Neural crest cell (in vitro differentiated cells): ENCODE measurements at places on chromosomes 1 and 21. TPM values are rescaled to one million over a fixed set of nuclear protein-coding genes. Genes with fewer than 3 reads are reported as not detected.

- no peak for DNase-seq
Measured at GRCh38 chr1:78263459-78263858, 217.7 kb downstream of the GIPC2 start.

DNA sequence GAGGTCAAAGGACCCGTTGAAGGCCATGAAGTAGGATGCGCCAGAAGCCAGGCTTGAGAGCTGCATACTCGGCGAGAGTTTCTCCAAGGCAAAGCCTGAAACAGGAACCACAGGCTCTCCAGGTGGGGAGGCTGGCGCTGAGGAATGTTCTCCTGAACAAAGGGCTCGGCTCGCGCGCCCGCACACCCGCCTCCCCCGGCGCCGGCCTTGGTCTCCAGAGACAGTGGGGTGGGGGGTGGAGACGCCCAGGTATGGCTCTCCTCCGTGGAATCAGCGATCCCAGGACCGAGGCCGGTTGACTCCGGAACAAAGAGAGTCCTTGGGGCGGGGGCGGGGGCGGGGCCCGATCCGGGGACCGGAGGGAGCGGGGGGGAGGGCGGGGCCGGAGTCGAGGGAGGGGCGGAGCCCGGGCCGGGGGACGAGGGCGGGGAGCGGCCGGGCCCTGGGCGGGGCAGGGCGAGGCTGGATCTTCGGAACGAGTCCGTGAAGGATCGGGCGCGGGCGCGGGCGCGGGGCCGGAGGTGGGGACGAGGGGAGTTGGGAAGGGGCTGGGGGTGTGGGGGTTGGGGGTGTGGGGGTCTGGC lies 85.0 kb downstream of the NKAIN1 start:
- peak; percentile 74 for DNase-seq

RCSD1 gene
- 2.3 and 3.0 TPM in 2 replicates for total RNA-seq

TIAM1 gene
- 53.6 and 54.8 TPM in 2 replicates for total RNA-seq

LAPTM5 gene
- total RNA-seq = 1.0 and 1.5 TPM in 2 replicates
